CD4-positive, CD25-positive, alpha-beta regulatory T cell (primary cell): ENCODE measurements at places on chromosomes 11 and 22. TPM values are rescaled to one million over a fixed set of nuclear protein-coding genes. Genes with fewer than 3 reads are reported as not detected.

The ANO9 gene
- total RNA-seq = 153 TPM

- H3K36me3 ChIP-seq = no peaks in the 10 kb centered on the region
- H3K27ac ChIP-seq = no peak overlapping the region
- H3K27me3 ChIP-seq = peaks cover 6% of the 10 kb centered on the region
- peak; percentile 28 for DNase-seq
- no peak overlapping the region for H3K4me3 ChIP-seq
- peaks cover under 1% of the 10 kb centered on the region for H3K4me1 ChIP-seq
Measured at GRCh38 chr11:75577207-75577606, 15.2 kb downstream of the SERPINH1 start.

DNA sequence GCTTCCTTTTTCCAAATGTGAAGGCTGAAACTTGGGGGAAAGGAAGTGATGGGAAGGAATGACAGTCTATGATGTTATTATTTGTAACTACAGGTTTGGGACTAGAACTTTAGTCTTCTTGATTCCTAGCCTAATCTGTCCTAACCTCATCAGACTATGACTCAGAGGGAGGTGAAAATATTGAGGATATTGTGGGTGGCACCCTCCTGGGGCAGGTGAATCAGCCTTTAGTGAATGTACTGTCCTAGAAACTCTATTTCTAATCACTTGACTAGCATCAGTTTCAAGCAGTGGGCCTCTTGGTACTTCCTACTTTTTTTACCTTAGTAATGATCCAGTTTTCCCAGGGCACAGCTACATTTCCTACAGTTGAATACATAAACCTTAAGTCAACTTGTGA, 829.0 kb upstream of the API5 start:
- no peak for DNase-seq
- no peaks in the 10 kb centered on the region for H3K27me3 ChIP-seq
- H3K4me1 ChIP-seq = no peaks in the 10 kb centered on the region
- H3K36me3 ChIP-seq = no peaks in the 10 kb centered on the region
- no peak overlapping the region for H3K27ac ChIP-seq

The KCNJ1 gene
- total RNA-seq = not detected

DNA sequence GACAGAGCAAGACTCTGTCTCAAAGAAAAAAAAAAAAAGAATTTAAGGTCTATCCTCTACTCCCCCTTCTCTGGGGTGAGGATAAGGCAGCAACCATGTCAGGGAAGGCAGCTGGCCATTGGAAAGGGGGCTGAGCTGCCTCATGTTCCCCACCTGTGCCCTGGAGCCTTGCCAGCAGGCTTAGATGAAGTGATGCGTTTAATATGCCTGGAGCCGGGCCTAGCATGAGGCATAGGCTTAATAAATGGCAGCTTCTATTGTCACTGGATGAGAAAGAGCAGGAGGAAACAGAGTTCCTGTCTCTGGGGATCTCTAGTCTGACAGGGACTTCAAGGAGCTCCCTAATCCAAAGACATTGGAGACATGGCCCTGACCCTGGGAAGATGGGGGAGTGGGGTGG, 3.2 kb upstream of the KCNE3 start:
- H3K4me1 ChIP-seq = no peaks in the 10 kb centered on the region
- H3K27me3 ChIP-seq = peaks cover 10% of the 10 kb centered on the region
- no peak overlapping the region for H3K4me3 ChIP-seq
- H3K36me3 ChIP-seq = no peaks in the 10 kb centered on the region
- no peak for DNase-seq

DNA sequence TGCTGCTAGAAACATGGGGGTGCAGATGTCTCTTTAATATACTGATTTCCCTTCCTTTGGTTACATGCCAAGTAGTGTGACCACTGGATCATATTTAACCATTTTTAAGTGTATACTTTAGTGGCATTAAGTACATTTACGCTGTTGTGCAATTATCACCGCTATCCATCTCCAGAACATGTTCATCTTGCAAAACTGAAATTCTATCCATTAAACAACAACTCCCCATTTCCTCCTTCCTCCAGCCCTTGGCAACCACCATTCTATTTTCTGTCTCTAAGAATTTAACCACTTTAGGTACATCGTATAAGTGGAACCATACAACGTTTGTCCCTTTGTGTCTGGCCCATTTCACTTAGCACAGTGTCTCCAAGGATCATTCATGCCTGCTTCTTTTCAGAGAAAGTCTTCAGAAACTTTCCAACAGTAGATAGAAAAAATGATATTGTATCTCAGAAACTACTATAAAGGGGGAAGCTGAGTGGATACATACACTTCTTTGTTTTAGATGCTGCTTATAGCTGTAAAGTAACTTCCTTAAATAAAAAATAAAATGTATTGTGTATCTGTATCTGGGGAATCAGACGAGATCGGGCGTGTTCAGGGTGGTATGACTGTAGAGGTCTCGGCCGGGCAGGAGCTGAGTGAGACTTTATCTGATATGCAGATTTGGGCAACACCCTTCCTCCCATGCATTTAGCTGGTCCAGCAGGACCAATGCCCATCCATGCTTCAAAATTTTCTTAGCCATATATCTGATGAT, 44.6 kb upstream of the ZBED5 start:
- H3K27ac ChIP-seq = no peak overlapping the region
- H3K36me3 ChIP-seq = no peaks in the 10 kb centered on the region
- no peaks in the 10 kb centered on the region for H3K4me1 ChIP-seq
- DNase-seq = no peak
- no peak overlapping the region for H3K4me3 ChIP-seq

GRCh38 chr11:123125169-123125568, 63.2 kb upstream of the HSPA8 start:
- H3K4me1 ChIP-seq = no peaks in the 10 kb centered on the region
- H3K36me3 ChIP-seq = no peaks in the 10 kb centered on the region
- peaks cover 2% of the 10 kb centered on the region for H3K27me3 ChIP-seq

DNA sequence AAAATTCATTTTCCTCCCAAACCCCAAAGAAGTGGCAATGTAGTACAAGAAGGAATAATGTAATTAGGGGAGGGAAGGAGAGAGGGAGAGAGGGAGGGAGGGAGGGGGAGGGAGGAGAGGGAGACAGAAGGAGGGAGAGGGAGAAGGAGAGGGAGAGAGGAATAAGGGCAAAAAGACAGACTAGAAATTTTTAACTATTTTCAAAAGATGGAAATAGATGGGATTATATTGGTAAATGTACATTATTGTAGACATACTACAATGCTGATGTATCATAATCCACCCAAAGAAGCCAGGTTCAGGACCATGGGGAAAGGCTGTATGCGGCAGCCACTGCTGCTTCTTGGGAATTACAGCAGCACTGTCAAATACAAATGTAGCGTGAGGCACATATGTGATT, 74.3 kb downstream of the GAB2 start:
- no peaks in the 10 kb centered on the region for H3K4me1 ChIP-seq
- no peaks in the 10 kb centered on the region for H3K36me3 ChIP-seq
- H3K27ac ChIP-seq = no peak overlapping the region
- no peak overlapping the region for H3K4me3 ChIP-seq

GRCh38 chr11:61601512-61601911, 20.6 kb upstream of the SYT7 start:
- no peaks in the 10 kb centered on the region for H3K36me3 ChIP-seq
- no peak for DNase-seq
- no peak overlapping the region for H3K27ac ChIP-seq
- no peak overlapping the region for H3K4me3 ChIP-seq
- H3K27me3 ChIP-seq = no peaks in the 10 kb centered on the region

- no peak for DNase-seq
- H3K4me3 ChIP-seq = no peak overlapping the region
- no peaks in the 10 kb centered on the region for H3K27me3 ChIP-seq
- no peaks in the 10 kb centered on the region for H3K4me1 ChIP-seq
Measured at GRCh38 chr22:19038164-19038546, 84.1 kb downstream of the DGCR2 start.

The TSPAN18 gene
- 36.9 TPM for total RNA-seq
